Right hindlimb (tissue), 1 donor: ENCODE measurements at places on chromosomes 3 and 15.

DNA sequence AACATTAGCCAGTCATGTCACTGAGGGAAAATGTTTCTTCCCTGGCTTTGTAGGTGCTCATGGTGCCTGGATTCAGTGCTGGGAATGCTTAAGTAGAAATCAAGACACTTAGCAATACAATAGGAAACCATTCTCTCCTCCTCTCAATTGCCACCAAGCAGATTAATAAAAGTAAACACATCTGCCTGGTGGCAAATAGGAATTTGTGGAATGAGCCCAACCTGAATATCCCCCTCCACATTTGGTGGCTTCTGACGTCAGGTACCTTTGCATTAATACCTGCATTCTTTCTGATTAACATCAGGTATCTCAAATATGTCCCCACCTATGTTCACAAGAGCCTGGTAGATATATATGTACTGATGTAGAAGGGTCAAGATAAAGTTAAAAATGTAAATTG is 42.7 kb downstream of the PPP2R3A start:
- DNase-seq, result no peak

GRCh38 chr3:17234382-17234781 is 349.6 kb downstream of the PLCL2 start:
- DNase-seq, result no peak

- DNase-seq, result no peak
These were observed 27.3 kb upstream of the ABI3BP start for GRCh38 chr3:101020351-101021015.

- DNase-seq, result no peak
These were observed 15.8 kb upstream of the KBTBD12 start for GRCh38 chr3:127899200-127899599.

GRCh38 chr3:78729946-78730345 is 1037.9 kb downstream of the ROBO1 start:
- no peak for DNase-seq

DNA sequence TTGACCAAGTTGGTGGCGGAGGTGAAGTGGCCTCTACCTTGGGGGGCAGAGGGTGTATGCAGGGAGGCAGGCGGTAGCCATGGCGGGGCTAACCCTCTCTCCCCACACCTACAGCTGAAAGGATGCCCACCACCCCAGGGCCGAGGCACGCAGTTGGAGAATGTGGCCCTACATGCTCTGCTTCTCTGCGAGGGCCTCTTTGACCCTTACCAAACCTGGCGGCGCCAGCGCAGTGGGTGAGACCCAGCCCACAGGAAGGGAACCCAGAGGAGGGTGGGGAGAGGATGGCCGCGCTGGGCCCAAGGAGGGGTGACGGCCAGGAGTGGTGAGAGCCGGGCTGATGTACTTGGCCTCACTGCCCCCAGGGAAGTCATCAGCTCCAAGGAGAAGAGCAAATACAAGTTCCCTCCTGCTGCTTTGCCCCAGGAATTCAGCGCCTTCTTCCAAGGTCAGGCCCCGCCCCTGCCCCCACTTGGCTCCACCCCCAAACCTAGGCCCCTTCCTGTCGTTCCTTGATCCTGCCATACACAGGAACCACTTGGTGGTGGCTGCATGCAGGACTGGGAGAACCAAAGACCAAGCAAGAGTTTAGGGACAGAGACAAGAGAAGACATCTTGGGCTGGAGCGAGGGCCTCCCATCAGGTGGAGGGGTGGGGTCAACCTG is 9.8 kb downstream of the NBEAL2 start:
- DNase-seq, result no peak

- DNase-seq, result no peak
These were observed 51.9 kb upstream of the TMEM115 start for GRCh38 chr3:50411229-50411628.

- no peak for DNase-seq
These were observed 371.2 kb upstream of the ROBO2 start for GRCh38 chr3:76668653-76669052.

DNA sequence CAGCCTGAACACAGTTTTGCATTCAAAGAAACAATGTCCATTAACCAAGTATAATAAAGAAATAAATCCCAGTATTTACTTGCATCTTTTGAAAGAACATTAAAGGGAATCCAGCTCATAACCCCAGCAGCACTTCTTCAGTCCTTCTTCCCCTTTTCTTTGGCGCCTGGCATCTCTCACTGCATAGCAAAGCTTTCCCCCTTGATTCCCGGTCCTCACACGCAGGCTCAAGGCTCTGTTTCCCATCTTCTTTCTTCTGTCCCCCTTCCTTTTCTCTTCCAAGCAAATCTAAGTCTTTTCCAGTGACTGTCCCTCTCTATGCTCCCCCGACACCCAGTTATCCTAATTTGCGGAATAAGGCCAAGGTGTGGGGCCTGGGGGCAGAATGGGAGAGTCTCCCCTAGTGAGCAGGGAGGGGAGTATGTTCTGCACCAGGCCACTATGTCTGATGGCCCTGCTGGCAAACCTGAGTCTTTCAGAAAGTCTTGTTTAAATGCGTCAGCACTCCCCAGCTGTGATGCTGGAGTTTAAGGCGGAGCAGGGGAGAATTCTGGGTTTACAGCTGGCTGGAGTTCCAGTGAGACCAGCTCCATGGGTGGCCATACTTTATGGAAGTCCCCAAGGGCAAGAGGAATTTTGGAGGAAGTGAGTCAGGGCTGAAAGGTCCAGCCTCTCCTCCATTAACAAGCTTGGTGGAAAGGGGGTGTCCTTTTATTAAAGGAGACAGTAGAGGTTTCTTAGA is 42.1 kb downstream of the GOLGA6A start:
- DNase-seq, result peak; percentile 78

GRCh38 chr3:148372206-148372875 is 325.4 kb upstream of the AGTR1 start:
- peak; percentile 27 for DNase-seq

- DNase-seq, result no peak
These were observed 247.3 kb upstream of the NSMCE3 start for GRCh38 chr15:29516929-29517328.

- DNase-seq, result no peak
These were observed 56.0 kb upstream of the MITF start for GRCh38 chr3:69683082-69683806.

GRCh38 chr3:136637176-136637575 is 115.0 kb downstream of the STAG1 start:
- no peak for DNase-seq

GRCh38 chr3:105349684-105350387 is 16.9 kb upstream of the ALCAM start:
- DNase-seq, result no peak

- DNase-seq, result no peak
These were observed 142.7 kb downstream of the FNDC3B start for GRCh38 chr3:172181932-172182586.

DNA sequence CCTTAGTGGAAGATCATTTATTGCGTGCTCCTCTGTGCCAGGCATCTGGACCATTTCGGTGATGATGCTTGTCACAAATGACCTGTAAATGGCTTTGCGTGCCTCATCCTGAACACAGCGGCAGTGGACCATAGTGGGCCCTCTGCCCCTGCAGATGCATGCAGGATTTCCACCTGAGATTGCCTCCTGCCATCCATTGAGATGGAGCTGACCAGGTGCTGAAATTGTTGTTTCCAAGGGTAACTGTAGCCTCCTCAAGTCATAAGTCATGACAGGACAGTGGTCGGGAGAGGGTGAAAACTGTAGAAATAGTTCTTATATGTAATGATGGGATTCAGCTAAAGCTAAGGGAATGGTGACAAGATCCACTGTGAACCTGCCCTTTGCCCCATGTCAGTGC is 35.5 kb downstream of the CLSTN2 start:
- DNase-seq, result no peak

DNA sequence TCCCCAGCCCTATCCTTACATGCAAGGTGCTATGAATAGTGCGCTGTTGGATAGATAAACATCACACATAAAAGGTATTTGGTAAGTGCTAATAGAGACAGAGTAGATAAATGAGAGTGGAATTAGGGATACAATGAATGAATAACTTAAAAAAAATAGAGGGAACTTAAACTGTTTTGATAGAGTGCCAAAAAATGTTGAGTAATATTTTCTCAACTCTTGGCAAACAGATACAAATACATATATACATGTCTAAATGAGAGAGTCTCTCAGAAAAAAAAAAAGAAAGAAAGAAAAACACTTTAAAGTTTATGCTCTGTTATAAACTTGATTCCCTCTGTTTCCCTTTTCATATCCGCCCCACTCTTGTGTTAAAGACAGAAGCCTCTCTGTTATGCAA is 667.4 kb downstream of the ROBO2 start:
- DNase-seq, result no peak

DNA sequence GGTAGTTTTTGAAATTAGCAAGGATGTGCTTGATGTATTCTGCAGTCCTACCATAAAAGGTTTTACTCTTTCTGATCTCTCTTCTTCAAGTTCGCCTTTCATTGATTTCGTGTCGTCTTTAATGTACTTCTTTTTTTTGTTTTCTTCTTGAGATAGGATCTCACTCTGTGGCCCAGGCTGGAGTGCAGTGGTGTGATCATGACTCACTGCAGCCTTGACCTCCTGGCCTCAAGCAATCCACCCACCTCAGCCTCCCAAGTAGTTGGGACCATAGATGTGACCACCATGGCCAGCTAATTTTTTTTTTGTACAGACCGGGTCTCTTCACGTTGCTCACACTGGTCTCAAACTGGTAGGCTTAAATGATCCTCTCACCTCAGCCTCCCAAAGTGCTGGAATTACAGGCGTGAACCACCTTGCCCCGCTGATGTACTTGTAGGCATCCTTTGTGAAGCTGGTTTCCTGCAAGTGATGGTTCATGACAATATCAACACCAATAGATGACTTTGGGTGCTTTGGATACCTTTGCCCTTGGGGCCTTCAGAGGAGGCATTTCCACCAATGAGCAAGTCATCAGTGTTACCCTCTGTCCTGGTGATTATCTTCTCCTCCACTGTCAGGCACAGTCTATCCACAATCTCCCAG is 28.9 kb upstream of the RNF7 start:
- DNase-seq, result no peak

DNA sequence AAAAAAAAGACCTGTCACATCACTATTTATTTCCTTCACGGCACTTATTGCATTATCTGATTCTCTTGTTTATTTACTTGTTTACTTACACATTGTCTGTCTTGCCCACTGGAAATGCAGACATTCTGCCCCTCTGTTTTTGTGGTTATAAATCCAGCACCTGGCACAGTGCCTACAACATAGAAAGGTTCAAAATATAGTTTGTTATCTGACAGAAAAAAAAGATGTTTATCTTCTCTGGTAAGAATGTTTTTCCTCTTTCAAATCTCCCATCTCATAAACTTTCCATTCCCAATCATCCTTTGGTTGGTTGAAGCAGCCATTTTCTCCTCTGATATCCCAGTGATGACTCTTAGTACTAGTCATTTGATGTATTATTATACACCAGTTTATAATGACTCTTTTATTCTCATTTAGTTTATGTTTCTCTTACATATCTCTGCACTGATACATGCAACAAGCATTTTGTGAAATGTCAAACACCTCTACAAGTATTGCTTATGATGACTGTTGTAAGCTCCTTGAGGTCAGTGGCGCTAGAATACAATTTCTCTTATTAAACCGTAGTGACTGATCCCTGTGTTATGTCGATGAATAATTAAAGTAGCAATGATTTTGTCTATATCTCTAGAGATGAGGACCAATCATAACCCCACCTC is 398.4 kb upstream of the TBL1XR1 start:
- no peak for DNase-seq

- DNase-seq, result peak; percentile 81
These were observed 57.0 kb downstream of the MLH1 start for GRCh38 chr3:37050282-37050681.

- DNase-seq, result no peak
These were observed 70.2 kb upstream of the DGKG start for GRCh38 chr3:186432189-186432588.
